ENCODE measurements at places on chromosomes 1 and 21. TPM values are rescaled to one million over a fixed set of nuclear protein-coding genes. Genes with fewer than 3 reads are reported as not detected.

DNA sequence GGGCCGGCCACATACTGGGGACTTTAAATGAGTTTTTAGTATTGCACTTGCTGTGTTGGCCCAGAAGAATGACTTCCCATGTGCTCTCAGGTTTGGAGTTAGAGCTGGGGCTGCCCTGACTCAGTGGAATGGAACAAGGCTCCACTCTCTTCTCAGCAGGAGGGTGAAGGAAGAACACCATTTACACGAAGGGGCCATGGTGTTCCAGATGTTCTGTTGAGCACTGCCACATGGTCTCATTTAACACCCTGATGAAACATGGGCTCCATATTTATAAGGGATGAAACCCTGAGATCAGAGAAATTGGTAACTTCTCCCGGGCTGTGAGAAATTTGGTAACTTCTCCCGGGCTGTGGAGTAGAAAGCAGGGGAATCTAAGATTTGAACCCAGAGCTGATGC lies 5.8 kb downstream of the PYCR2 start:
- DNase-seq, result no peak

DNA sequence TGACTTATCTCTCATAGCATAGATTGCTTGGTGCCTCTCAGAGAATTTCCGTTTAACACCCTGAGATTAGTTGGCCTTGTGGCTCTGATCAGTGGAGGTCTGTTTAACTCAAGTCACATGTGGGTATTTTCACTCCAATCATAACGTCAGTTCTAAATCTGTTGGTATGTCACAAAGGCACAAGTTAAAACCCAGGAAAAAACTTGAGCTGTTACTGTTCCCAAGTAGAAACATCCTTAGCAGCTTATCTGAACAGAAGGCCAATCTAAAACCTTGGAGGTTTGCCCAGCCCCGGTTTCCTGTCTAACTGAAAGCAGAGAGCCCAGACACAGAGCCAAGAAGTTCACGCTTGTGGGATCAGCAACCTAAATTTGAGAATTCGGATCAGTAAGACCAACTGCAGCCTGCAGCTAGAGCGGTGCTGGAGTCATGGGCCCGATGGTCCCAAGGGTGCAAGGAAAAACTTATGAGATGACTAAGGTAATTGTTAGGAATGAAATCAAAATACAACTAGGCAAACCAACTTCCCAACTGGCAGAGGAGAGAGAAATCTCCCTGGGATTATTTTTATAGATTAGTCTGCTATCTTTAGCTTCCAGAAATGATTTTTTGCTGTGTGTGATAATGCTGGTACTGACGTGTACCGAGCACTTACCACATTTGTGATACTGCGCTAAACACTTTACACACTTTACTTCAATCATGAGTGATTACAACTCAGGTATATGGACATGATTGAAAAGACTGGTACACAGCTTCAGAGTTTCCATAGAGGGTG lies 90.2 kb upstream of the C1orf21 start:
- peak; percentile 91 for DNase-seq

Gene GBP2
- total RNA-seq, result 13.1 TPM

- DNase-seq, result no peak
Observed at GRCh38 chr1:217135987-217136894, 413.0 kb upstream of the ESRRG start.

Gene AGO4
- total RNA-seq, result 16.5 TPM

Gene LAX1
- total RNA-seq, result 0.22 TPM

DNA sequence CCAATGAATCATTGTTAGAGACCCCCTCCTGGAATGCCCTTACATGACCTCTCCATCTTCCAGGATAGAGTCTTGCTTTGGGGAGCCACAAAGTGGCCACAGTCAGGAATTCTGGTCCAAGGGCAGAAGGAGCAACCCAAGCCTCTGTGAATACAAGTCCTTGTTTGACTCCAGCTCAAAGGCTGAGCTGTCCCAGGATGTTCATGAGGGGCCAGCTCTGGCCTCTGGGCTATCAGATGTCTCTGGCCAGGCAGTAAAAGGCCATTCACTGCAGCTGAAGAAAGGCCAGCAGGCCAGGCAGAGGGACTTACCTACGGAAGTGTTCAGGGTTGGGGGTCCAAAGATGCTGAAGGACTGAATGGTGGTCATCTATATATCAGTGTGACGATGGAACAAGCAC lies 98.3 kb upstream of the IPO9 start:
- DNase-seq, result no peak

GRCh38 chr21:26849428-26850115 lies 4.4 kb upstream of the ADAMTS1 start:
- DNase-seq, result no peak

DNA sequence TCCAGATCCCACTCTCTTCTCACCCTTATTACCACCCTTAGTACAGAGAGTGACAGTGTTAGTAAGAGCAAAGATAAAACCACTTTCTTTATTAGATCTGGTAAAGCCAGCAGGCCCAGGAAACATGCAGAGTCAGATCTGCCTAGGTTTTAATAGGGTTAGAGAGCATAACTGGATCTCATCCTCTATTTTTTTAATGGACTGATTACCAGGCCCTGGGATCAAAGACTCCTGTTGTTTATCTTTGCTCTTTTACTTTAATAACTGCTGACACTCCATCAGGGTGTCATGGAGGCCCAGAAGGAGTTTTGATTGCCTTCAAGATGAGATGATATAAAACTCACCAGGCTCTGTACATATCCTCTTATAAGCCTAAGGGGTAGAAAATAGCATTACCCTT lies 45.3 kb upstream of the RGS5 start:
- DNase-seq, result no peak

- DNase-seq, result no peak
Observed at GRCh38 chr1:105459759-105460158, 1596.7 kb upstream of the PRMT6 start.

Gene RGSL1
- not detected for total RNA-seq

GRCh38 chr1:150089846-150090520 lies 22.4 kb downstream of the VPS45 start:
- no peak for DNase-seq

Gene DCDC2B
- not detected for total RNA-seq

GRCh38 chr1:48216941-48217340 lies 5.6 kb upstream of the SLC5A9 start:
- no peak for DNase-seq

GRCh38 chr1:27153927-27154358 lies 982 bp downstream of the SLC9A1 start:
- no peak for DNase-seq

- DNase-seq, result no peak
Observed at GRCh38 chr1:38044221-38045215, 2.1 kb downstream of the POU3F1 start.

Gene AGMAT
- 0.11 TPM for total RNA-seq

DNA sequence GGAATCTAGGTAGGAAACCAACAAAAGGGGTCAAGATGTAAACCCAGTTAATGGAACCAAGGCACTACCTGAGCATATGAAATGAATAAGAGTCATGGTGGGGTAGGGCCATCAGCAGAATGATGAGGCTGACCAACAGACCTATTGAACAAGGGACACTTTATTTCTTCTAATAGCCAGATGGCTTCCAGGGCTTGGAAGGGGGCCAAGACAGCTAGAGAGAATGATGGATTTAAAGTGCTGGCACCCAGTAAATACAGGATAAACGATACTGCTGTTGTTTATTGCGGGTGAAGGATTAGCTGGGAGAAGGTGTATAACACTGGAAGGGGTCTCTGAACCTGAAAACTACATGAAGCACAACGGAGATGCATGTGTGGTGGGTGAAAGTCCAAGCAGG lies 15.6 kb downstream of the DDAH1 start:
- DNase-seq, result no peak

Gene TMEM201
- 17.4 TPM for total RNA-seq

- DNase-seq, result no peak
Observed at GRCh38 chr1:153578490-153578889, 12.8 kb upstream of the S100A2 start.

- no peak for DNase-seq
Observed at GRCh38 chr1:90509225-90510048, 207.7 kb downstream of the BARHL2 start.

Gene MX1
- 11.0 TPM for total RNA-seq

- no peak for DNase-seq
Observed at GRCh38 chr1:236920286-236920894, 83.9 kb downstream of the MT1HL1 start.

DNA sequence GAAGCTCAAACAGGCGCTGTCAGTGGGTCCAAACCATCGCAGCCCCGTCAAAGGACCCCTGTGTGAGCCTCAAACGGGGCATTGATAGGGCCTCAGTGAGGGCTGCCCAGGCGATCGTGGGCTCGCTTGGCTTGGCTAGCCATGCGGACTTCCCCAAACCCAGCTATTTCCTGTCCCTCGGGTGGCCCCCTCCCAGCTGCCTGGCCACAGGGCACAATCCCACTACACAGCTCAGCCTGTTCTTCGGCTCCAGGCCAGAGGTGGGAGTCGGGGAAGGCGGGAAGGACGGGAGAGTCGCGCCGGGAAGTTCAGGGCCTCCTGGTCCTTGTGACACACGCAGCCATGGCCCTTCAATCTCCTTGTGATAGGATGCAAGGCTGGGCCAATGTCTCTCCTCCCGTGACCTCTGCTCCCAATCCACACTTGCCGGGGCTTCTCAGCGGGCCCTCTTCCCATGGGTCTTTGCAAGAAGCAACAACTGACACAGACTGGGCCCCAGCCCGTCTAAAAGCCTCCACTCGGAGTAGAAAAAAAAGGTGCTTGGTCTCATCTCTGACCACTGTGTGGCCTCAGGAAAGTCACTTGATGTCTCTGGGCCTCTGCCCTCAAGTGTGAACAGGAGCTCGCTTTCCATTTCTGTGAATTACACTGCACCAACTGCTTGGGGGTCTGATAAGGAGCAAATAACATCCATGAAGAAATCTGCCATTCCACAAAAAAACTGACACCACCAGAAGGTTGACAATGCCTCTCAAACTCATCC lies 7.1 kb upstream of the MATN1 start:
- DNase-seq, result no peak

Gene SPRR2G
- not detected for total RNA-seq

DNA sequence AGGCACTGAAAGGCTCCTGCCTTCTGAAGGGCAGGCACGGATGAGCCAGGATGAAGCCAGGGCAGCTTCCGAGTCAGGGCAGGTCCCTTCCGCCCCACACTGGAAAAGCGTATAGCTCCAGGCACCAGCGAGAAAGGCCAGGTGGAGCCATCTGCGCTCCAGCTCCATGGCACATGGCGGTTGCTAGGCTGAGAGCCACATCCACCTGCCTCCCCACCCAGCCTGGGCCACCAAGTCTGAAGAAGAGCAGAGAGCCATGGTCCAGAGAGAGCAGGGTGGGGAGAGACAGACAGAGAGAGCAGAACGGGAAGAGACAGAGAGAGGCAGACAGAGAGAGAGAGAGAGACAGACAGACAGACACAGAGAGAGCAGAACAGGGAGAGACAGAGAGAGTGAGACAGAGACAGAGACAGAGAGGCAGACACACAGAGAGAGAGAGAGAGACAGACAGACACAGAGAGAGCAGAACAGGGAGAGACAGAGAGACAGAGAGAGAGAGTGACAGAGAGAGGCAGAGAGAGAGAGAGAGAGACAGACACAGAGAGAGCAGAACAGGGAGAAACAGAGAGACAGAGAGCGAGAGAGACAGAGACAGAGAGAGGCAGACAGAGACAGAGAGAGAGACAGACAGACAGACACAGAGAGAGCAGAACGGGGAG lies 5.2 kb downstream of the FNDC10 start:
- no peak for DNase-seq

GRCh38 chr1:35428360-35428759 lies 128.8 kb downstream of the KIAA0319L start:
- no peak for DNase-seq

- no peak for DNase-seq
Observed at GRCh38 chr1:8506995-8507615, 189.2 kb downstream of the SLC45A1 start.

DNA sequence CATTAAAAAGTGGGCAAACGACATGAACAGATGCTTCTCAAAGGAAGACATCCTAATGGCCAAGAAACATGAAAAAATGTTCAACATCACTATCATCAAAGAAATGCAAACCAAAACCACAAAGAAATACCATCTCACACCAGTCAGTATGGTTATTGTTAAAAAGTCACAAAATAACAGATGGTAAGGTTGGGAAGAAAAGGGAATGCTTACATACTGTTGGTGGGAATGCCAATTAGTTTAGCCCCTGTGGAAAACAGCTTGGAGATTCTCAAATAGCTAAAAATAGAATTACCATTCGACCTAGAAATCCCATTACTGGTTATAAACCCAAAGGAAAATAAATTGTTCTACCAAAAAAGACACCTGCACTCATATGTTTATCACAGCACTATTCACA lies 369.4 kb downstream of the KCNH1 start:
- no peak for DNase-seq

Data from Right ventricle myocardium inferior (tissue), 1 donor.